Thyroid gland (tissue), 4 donors: ENCODE measurements at places on chromosomes 5 and 9. TPM values are rescaled to one million over a fixed set of nuclear protein-coding genes. Genes with fewer than 3 reads are reported as not detected.

The TAF11L5 gene
- total RNA-seq = not detected

The ACTBL2 gene
- total RNA-seq = not detected

The PCA3 gene
- total RNA-seq = not detected

The PCDHGA11 gene
- total RNA-seq = 8.1 TPM

The SPATA6L gene
- total RNA-seq = 18.2 TPM

The ENHO gene
- not detected for total RNA-seq

The PPP2R2B gene
- total RNA-seq = 1.1 TPM

The TMEM252 gene
- total RNA-seq = not detected

The ROR2 gene
- total RNA-seq = 17.7 TPM

The RLN2 gene
- total RNA-seq = not detected

The SLC4A9 gene
- 0.45 TPM for total RNA-seq

- no peak for DNase-seq
- H3K4me1 ChIP-seq = no peaks in the 10 kb centered on the region
- no peaks in the 10 kb centered on the region for H3K27me3 ChIP-seq
- H3K4me3 ChIP-seq = no peak overlapping the region
- no peaks in the 10 kb centered on the region for H3K36me3 ChIP-seq
Observed at GRCh38 chr9:90556897-90557675, 85.5 kb downstream of the DIRAS2 start.

GRCh38 chr9:126150411-126151030 is 176.1 kb upstream of the MVB12B start:
- H3K4me1 ChIP-seq = no peaks in the 10 kb centered on the region
- H3K27me3 ChIP-seq = no peaks in the 10 kb centered on the region
- H3K27ac ChIP-seq = no peak overlapping the region
- no peaks in the 10 kb centered on the region for H3K36me3 ChIP-seq

DNA sequence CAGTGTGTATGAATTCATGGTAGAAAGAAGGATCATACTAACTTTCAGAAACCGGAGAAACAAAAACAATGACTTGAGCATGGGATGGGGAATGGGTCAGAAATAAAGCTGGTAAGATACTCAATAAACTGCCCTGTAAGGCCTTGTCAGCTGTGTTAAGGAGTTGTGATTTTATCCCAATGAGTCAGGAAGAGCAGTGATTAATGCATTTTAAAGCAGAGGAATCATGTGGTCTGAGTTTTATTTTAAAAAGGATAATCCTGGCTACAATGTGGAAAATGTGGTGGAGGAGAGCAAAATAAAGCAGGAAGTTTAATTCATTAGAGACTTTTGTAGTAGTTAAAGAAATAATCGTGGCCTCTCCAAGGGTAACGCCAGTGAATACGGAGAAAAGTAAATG is 28.7 kb downstream of the DHX29 start:
- no peaks in the 10 kb centered on the region for H3K27me3 ChIP-seq
- no peaks in the 10 kb centered on the region for H3K4me1 ChIP-seq
- peaks cover 44% of the 10 kb centered on the region for H3K36me3 ChIP-seq
- H3K27ac ChIP-seq = no peak overlapping the region

DNA sequence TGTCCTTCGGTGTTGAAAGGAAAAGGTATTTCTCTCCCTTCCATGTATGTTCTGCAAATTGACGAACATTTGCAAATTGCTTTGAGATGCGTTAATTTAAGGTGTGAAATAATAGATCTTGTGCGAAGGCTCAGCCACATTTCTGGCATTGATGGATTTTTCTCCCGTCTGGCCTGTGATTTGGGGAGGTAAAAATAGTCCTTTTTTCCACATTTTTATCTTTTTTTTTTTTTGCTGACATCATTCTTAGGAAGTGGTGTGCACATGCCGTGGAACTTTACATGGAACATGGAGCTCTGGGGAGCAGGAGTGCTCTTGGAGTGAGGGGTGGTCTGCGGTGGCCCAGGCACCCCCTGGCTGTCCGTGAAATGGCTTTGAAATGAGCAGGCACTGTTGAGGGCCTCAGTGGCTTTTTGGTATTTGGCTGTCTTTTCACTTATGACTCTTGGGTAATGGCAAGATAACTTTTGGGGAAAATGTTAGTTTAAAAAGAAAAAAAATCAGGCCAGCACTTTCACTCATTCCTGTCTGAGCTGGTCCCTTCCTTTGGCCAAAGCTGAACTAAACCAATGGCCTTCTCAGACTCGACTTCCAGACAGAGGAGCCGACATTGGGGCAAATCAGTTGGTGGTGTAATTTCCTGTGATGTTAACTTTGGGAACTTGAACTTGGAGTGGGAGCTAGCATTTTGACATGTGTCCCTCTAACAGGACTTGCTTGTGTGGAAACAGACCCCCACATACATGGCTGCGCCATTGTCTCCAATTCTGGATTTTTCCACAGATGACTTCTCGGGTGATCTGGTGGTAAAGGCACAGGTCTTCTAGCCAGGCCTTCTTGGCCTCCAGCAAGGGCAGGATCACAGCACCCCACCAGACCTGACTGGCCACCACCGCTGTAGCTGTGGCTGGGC is 4.2 kb downstream of the NEK6 start:
- H3K27me3 ChIP-seq = no peaks in the 10 kb centered on the region
- H3K4me3 ChIP-seq = no peak overlapping the region
- no peak for DNase-seq
- H3K36me3 ChIP-seq = no peaks in the 10 kb centered on the region
- no peak overlapping the region for H3K27ac ChIP-seq
- peaks cover 13% of the 10 kb centered on the region for H3K4me1 ChIP-seq

GRCh38 chr9:112997236-112997941 is 14.6 kb downstream of the ZNF883 start:
- H3K27me3 ChIP-seq = no peaks in the 10 kb centered on the region
- DNase-seq = no peak
- no peaks in the 10 kb centered on the region for H3K36me3 ChIP-seq

- H3K27me3 ChIP-seq = no peaks in the 10 kb centered on the region
- no peaks in the 10 kb centered on the region for H3K4me1 ChIP-seq
- no peaks in the 10 kb centered on the region for H3K36me3 ChIP-seq
- no peak overlapping the region for H3K4me3 ChIP-seq
Observed at GRCh38 chr5:164422400-164422799, 917.0 kb downstream of the MAT2B start.

DNA sequence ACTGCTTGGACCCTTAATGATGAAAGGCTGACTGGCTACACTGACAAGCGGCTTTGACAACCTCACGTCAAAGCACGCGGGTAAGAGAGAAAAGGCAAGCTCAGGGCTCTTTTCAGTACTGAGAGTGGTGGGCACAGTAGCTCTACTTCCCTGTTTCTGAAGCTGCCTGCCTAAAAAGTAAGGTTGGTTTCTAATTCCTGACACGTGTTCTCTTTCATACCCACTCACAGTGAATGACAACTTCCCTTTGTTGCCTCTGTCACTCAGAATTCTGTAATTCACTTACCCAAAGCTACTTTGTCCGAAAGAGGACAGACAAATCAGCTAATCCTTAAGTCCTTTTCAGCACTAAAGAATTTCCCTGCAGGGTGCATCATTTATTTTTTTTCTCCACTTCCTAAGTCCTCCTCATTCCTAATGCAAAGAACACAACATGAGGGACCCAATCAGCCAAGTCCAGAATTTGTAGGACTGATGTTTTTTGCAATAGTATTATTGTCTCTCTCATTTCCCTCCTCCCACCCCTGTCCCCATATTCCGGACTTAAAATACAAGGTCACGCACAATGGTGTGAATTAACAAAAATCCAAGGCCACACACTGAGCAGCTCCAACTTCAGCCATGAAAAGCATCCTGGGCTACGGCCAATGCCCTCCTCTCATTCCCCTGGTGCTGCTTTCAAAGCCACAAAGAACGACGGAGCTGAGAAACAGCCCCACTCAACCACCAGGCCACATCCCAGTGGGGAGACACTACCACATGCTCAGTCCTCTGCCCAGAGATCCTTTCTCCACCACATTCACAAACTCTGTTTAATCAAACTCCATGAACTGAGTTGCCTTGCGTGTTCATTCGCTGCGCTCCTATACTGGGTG is 221.0 kb downstream of the TSSK1B start:
- no peak overlapping the region for H3K27ac ChIP-seq
- H3K4me1 ChIP-seq = no peaks in the 10 kb centered on the region
- no peaks in the 10 kb centered on the region for H3K27me3 ChIP-seq
- H3K36me3 ChIP-seq = no peaks in the 10 kb centered on the region
- H3K4me3 ChIP-seq = no peak overlapping the region

- H3K27me3 ChIP-seq = no peaks in the 10 kb centered on the region
- no peaks in the 10 kb centered on the region for H3K36me3 ChIP-seq
- no peak overlapping the region for H3K27ac ChIP-seq
Observed at GRCh38 chr5:20300110-20300509, 312.1 kb upstream of the CDH18 start.

GRCh38 chr5:17358031-17358430 is 140.0 kb upstream of the TAF11L2 start:
- DNase-seq = no peak
- no peaks in the 10 kb centered on the region for H3K4me1 ChIP-seq
- H3K4me3 ChIP-seq = no peak overlapping the region

GRCh38 chr9:112849363-112849922 is 41.2 kb downstream of the SLC46A2 start:
- H3K4me1 ChIP-seq = peaks cover 7% of the 10 kb centered on the region
- H3K4me3 ChIP-seq = no peak overlapping the region
- no peaks in the 10 kb centered on the region for H3K27me3 ChIP-seq
- no peak overlapping the region for H3K27ac ChIP-seq
- no peaks in the 10 kb centered on the region for H3K36me3 ChIP-seq
- DNase-seq = no peak

- peaks cover 4% of the 10 kb centered on the region for H3K4me1 ChIP-seq
- H3K27me3 ChIP-seq = no peaks in the 10 kb centered on the region
- no peaks in the 10 kb centered on the region for H3K36me3 ChIP-seq
- DNase-seq = no peak
Observed at GRCh38 chr9:126235336-126236243, 91.0 kb upstream of the MVB12B start.

DNA sequence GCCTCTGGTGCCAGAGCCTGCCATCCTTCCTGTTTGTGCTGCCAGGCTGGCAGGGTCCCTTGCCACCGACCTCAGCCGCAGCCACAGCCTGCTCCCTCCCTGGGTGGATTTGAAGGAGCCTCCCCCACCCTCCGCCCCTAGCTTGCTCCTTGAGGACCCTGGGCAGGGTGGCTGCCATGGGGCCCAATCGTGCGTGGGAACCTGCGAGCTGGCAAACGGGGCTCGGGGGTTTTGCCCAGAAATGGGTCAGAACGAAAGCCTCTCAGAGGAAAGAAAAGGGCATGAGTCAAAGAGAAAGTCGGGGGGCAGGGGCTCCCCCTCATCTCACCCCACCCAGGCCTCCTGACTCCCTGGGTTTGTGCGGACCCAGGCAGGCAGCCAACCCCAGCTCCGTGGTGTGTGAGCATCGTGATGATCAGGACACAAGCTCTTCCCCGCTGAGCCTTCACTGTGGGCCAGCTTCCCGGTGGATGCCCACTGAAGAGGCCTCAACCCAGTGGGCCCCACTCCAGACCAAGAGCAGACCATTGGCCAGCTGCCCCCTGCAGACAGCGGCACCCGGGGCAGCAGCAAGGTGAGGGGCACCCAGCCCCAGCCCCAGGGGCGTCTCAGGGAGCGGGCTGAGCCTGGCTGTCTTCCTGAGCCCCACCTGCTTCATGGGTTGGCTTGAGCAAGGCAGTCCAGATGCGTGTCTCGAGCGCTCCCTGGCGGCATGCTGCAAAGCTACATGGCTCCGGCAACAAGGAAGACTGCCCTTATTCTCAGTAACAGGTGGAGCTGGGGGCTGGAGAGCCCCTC is 3.0 kb upstream of the FUT7 start:
- no peak overlapping the region for H3K27ac ChIP-seq
- peaks cover 23% of the 10 kb centered on the region for H3K4me1 ChIP-seq
- H3K27me3 ChIP-seq = no peaks in the 10 kb centered on the region
- H3K36me3 ChIP-seq = no peaks in the 10 kb centered on the region
- H3K4me3 ChIP-seq = no peak overlapping the region

- H3K36me3 ChIP-seq = no peaks in the 10 kb centered on the region
- no peaks in the 10 kb centered on the region for H3K27me3 ChIP-seq
- peaks cover 9% of the 10 kb centered on the region for H3K4me1 ChIP-seq
- H3K27ac ChIP-seq = no peak overlapping the region
Observed at GRCh38 chr5:170860818-170861666, 776 bp upstream of the RANBP17 start.

GRCh38 chr5:132976852-132977251 is 13.4 kb upstream of the AFF4 start:
- H3K4me1 ChIP-seq = no peaks in the 10 kb centered on the region
- H3K27me3 ChIP-seq = no peaks in the 10 kb centered on the region
- DNase-seq = no peak
- H3K27ac ChIP-seq = no peak overlapping the region
- H3K36me3 ChIP-seq = no peaks in the 10 kb centered on the region

- no peak for DNase-seq
- no peaks in the 10 kb centered on the region for H3K4me1 ChIP-seq
- no peaks in the 10 kb centered on the region for H3K27me3 ChIP-seq
- H3K27ac ChIP-seq = no peak overlapping the region
- no peaks in the 10 kb centered on the region for H3K36me3 ChIP-seq
- no peak overlapping the region for H3K4me3 ChIP-seq
Observed at GRCh38 chr5:37601163-37601562, 222.0 kb downstream of the WDR70 start.

DNA sequence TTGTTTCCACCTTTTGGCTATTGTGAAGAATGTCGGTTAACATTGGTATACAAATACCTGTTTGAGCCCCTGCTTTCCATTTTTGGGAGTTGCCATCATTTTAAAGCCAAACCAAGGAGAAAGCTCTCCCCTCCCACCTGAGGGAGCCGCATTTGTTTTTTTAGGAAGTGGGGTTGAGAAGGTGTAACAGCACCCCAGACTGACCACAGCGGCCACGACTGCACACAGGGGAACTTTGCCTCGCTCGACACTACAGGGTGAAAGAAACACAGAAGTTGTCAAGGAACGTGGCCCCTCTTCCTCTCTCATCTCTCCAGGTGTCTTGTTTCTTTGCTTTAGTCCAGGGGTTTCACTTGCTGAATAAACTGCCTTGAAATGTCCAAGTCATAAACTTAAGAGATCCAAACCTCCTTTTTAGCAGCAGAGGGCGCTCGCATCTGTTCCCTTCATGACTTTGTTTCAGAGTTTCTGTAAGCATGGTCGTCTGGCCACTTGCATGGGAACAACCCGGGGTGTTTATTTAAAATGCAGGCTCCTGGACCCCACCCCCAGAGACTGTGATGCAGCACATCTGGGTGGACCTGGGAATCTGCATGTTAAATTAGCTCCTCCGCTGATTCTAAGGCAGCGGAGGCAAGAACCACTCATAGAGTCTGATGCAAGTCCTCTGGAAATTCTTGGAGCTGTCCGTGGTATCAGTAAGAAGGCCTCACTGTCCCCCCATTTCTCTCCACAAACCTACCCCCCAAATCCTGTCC is 2.1 kb upstream of the TTLL11 start:
- no peak overlapping the region for H3K4me3 ChIP-seq
- DNase-seq = peak; percentile 55
- H3K4me1 ChIP-seq = peaks cover 23% of the 10 kb centered on the region
- no peaks in the 10 kb centered on the region for H3K27me3 ChIP-seq
- no peaks in the 10 kb centered on the region for H3K36me3 ChIP-seq
